ENCODE measurements at places on chromosomes 1 and 21.

DNA sequence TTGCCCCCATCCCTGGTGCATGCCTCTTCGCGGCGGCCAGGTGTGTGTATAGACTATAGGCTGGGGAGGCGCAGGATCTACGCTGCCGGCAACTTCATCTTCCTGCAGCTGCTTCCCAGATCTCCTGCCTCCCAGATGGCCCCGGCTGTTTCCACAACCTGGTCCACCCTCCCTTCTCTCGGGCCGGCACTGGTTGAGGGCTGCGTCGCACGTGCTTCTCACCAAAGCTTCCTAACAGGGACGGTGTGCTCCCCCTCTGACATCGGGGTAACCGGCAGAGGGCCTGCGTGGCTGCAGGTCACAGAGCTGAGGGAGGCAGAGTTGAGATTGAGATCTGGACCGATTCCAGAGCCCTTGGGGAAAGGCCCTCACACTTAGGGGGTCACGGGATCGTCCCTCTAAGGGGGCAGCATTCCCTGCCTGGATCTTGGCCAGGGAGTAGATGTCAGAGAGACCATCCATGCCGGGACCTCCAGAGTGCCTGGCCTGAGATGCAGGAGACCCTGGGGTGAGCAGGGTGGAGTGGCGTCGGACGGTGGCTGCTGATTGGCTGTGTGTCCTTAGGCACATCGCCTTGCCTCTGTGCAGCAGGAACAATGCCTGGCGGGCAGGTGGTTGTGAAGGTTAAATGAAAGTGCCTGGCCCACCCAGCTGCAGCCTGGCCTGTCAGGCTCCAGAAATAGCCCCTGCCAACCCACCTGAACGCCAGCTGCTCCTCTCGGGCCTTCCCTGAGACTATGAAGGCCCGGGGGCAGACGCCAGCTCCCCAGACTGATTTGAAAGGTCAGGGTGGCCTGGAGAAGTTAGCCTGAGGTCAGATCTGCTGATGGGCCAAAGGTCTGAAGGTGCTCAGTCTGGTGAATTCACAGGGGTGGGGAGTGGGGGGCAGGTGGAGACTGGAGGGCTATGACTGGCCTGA is 6.1 kb upstream of the MASP2 start:
- DNase-seq: peak; percentile 12

DNA sequence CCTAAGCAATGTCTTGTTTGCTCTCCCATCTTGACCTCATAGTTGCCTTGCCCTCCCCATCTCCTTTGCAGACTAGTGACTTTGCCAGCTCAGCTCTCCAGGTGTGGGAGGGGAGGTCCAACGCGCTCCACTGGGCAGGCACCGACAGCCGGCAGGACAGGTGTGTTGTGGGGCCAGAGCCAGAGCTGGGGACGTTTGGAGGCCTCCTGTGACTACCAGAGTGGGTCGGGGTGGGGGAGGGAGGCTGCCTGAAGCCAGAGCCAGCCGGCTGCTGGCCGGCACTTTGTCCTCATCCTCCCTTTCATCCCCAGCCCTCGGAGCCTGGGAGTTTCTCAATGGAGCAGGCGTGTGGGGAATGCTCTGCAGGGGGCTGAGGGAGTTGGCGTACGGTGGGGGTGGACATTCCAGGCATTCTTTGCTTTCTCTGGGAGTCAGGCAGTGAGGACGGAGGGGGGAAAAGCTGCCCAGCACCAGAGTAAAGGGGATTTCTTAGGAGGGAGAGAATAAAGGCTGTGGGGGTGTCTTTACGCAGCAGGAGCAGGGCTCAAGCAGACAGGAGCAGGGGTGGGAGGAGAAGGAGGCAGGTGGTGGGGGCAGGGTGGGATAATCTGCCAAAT is 20.2 kb downstream of the NUAK2 start:
- peak; percentile 99 for DNase-seq

- no peak for DNase-seq
These were observed 46.6 kb upstream of the APOBEC4 start for GRCh38 chr1:183699616-183700160.

DNA sequence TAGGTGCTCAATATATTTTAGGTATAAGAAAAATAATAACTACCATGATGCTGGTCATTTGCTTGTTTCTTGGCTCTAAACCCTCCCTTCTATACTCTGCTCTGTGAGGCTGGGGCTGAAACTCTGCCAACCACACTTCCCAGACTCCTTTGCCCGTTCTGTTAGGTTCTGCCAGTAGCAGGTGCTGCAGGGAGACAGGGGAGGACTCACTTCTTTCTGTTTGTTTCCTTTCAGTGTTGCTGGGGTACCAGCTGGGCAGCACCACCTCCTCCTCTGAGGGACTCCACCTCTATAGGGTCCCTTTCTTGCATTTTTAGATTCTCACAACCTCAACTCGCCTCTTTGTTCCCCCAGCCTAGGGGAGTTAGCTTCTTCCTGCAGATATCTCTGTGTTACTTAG is 17.0 kb upstream of the SH2D2A start:
- no peak for DNase-seq

- no peak for DNase-seq
These were observed 64.2 kb downstream of the FCRL5 start for GRCh38 chr1:157488156-157488555.

GRCh38 chr1:208189183-208189582 is 55.0 kb downstream of the PLXNA2 start:
- DNase-seq: peak; percentile 34

DNA sequence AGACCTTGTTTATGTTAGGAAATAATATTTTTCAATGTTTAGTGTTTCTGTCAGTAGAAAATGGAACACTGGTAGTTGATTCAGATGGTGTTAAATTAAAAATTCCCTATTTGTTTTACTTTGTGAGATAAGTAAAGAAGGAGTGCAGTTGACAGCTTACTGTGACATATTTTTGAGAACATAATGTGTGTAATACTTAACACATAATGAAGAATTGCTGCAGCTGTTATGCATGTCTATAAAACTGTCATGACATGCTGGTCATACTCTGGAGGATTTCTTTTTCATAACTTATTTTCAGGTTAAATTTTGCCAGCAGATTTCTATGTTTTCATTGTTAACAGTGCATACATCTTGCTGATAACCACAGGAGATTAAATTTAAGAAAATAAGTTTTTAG is 296.1 kb downstream of the CTH start:
- no peak for DNase-seq

DNA sequence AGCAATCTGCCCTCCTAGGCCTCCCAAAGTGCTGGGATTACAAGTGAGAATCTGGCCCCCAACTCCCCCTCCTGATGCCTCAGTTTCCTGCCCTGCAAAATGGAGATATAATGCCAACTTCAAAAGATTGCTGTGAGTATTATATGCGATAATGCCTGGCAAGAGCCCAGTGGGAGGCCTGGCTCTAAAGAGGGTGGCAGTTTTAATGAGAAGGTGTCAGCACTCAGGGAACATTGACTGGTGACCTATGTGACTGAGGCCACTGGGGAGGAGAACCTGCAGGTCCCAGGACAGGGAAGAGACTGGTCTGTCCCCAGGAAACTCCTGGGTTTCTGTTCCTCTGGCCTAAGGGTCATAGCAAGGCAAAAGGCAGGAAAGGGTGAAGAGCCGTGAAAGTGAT is 11.0 kb downstream of the HSPG2 start:
- DNase-seq: no peak

DNA sequence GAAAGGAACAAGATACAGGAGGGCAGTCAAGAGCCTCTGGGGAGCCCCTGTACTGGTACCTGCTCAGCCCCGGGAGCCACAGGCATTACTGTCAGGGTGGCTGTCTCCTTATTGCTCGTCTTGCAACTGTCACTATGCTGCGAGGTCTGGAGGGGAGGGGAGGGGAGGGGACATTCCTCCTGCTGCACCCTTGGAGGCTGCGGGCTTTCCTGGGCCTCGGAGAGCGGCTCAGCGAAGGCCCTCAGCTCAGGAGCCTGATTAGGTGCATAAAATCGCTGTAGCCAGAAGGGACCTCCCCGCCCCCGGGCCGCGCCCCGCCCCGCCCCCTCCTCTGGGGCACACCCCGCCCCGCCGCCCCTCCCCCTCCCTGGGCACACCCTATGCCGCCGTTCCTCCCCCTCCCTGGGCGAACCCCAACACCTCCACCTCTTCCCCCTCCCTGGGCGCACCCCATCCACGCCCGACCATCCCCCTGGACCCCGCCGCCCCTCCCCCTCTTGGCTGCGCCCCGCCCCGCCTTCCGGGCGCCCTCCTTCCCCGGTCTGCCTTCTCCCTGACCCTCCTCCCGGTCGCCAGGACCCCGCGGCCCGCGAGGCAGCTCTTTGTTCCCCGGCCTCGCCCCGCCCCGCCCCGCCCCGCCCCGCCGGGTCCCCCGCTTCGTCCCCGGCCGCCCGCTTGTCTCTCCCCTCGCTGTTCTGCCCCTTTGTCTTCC is 35.5 kb downstream of the CACHD1 start:
- DNase-seq: no peak

- peak; percentile 87 for DNase-seq
These were observed 49.8 kb upstream of the RCC1 start for GRCh38 chr1:28456078-28456477.

- no peak for DNase-seq
These were observed 16.5 kb upstream of the KLHDC8A start for GRCh38 chr1:205373022-205373797.

DNA sequence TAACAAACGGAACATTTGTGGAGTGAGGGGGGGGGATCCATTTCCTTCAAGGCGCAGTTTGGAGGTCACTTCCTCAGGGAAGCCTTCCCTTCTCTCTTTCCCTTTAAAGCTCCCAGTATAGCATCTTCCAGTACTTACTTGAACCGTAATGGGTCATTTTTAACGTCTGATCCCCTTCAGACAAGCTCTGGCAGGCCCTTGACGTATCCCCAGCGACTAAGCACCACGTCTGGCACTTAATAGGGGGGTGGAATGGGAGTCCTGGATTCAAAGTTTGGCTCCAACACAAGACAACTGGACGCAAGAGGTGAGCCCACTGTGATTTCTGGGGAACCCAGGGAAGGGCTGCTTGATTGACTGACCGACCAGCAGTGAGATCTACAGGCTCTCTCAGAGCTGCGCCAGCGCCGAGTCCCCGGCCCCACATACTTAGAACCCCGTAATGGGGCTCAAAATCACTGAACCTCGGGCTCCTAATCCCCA is 441 bp downstream of the YARS1 start:
- DNase-seq: peak; percentile 55

- DNase-seq: no peak
These were observed 42.2 kb downstream of the SLC19A1 start for GRCh38 chr21:45499970-45500577.

DNA sequence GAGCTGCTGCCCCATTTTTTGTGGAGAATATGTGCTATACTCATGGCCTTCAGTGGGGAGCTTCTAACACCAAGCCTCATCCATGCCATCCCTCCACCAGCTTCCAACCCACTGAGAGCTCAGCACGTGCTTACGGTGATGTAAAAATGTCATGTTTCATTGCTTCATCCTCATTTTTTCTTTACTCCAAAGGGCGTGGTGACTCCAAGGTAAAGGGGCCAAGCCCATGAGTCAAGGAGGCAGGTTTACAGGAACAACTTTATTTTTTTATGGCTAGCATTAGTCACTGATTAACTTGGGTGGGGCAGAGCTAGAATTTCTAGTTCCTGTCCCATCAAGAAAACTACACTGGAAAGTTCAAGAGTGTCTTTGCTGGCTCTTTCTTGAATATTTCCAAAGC is at the start of gene C1orf226:
TSS of gene C1orf226 (plus strand) at position 346 of the 400 bp plus-strand sequence. CDS start 174 bp downstream, outside the sequence.
- DNase-seq: no peak

DNA sequence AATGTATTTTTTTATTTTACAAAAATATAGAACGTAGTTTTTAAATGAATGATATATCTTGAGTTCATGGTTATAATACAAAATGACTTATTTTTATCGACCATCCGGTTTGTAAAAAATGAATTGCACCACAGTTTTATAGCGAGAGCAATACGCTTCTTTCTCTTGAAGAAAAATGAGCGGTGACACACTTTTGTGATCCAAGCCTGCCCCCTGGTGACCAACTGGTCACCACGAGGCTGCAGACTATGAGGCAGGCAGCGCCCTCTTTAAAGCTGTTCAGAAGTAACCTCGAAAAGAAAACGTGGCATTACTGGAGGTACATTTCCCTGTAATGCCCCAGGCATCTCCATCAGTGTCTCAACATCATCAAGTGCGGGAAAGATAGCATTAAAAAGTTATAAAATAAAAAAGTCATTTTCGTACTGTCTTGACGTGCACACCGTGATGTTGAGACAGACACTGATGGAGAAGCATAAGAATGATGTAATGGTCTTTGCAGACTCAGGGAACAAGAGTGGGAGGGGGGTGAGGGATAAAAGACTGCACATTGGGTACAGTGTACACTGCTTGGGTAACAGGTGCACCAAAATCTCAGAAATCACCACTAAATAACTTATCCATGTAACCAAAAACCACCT is 734.2 kb upstream of the ADAMTS5 start:
- peak; percentile 85 for DNase-seq

GRCh38 chr1:170700842-170701615 is 37.1 kb downstream of the PRRX1 start:
- peak; percentile 83 for DNase-seq

DNA sequence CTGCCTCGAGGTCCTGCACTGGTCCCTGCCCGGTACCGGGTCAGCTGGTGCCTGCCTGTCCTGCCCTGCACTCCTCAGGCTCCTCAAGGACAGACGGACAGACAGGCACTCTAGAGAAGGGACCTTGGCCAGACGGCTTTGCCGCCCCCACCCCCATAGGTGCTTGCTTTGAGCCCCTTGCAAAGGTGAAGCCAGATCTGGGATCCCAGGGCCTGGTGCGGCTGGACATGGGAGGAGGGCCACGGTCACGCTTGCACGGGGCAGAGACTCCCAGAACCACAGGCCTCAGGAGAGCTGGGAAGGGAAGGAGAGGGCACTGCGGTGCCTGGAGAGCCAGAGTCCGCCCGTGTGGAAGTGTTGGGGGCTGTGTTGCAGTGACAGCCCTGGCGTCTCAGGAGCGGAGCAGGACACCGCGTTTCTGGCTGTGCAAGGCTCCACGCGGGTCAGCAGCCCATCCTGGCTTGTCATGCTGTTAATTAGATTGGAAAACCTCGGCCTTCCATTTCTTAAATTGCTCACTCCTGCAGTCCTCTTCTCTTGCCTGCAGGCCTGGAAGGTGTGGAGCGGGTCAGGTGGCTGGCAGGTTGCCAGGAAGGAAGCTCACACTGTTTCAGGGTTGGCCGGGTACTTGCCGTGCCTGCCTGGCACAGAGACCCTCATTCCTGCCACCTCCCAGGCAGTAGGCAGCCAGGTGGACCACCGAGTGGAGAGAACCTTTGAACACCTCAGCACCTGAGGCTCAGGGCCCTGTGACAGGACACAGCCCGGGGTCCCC is 16.3 kb downstream of the COL18A1 start:
- DNase-seq: no peak

DNA sequence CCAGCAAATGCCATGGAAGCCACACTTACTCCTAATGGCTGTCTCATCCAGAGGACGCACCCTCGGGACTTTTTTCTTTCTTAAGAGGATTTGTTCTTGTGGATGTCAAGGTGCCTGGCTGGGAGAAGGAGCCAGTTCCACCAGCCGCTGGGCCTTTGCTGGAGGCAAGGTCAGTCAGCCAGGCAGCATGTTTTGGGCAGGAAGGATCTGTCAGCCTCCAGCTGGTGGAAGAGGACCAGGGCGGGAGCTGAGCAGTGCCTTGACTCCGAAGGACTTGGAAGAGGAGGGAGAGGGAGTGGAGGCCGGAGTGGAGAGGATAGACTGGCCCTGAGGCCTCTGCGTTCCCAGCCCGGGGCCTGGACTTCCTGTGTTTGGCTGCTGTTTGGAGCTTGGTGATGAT is 5.7 kb downstream of the IGSF5 start:
- no peak for DNase-seq

- no peak for DNase-seq
These were observed 222.6 kb downstream of the COL24A1 start for GRCh38 chr1:85933961-85934360.
